ENCODE measurements at places on chromosomes 16 and 17. TPM values are rescaled to one million over a fixed set of nuclear protein-coding genes. Genes with fewer than 3 reads are reported as not detected.

- peaks cover 10% of the 10 kb centered on the region for H3K36me3 ChIP-seq
- no peak overlapping the region for H3K4me3 ChIP-seq
- H3K4me1 ChIP-seq: no peaks in the 10 kb centered on the region
- no peak overlapping the region for H3K27ac ChIP-seq
- no peaks in the 10 kb centered on the region for H3K27me3 ChIP-seq
- DNase-seq: no peak
These were observed 46.6 kb downstream of the MSI2 start for GRCh38 chr17:57302690-57303465.

The CD300LB gene
- 3.7 TPM for total RNA-seq

The BLMH gene
- 26.8 TPM for total RNA-seq

DNA sequence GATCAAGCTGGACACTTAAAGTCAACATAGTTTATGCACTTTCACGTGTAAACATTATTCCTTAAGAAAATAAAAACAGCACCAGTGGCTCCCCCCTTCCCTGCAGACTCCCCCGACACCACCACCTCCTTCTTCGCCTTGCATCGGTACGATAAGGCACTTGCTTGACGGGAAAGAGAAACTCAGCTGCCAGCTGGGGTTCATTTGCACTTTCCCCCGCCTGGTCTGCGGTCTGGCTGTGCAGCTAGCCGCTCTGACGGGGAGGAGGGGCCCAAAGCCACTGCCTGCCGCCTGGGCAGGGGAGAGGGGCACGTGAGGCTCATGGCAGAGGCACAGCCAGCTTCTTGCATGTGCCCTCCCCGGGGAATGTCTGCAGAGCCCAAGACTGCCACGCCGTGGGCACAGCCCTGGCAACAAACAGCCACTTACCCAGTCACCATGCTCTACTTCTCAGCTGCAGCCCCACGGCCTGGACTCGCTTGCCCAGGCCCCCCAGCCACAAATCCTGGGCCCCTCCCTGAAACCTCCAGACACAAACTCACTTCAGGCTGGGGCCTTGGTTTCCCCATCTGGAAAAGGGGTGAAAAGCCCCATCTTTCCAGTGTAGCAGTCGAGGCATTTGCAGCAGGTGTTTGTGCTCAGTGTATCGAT, 16.5 kb upstream of the PRM1 start:
- H3K4me1 ChIP-seq: peaks cover 8% of the 10 kb centered on the region
- peak; percentile 50 for DNase-seq
- no peak overlapping the region for H3K27ac ChIP-seq
- peak overlapping the region; percentile 49 for H3K4me3 ChIP-seq
- H3K36me3 ChIP-seq: no peaks in the 10 kb centered on the region

DNA sequence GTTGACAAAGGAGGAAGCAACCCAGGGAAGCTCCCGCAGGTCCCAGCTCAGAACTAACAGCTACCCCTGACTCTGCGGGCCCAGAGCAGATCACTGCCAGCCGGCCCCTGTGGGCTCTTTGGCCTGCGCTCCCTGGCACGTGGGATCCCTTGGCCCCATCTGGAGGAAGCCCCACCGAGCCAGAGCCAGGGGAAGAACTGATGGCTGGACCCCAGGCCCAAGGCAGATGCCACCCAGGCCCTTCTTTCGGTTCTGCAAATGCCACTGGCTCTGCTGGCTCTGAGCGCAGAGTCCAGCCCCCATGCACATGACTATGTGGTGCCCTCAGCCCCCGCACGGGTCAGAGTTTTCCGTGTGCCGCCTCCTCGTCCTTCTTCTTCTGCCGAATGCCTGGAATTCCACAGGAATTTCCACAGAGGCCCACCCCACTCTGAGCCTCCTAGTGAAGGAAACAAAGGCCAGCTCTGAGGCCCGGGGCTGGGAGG, 35.8 kb upstream of the SNN start:
- no peak overlapping the region for H3K4me3 ChIP-seq
- no peak for DNase-seq
- no peaks in the 10 kb centered on the region for H3K36me3 ChIP-seq
- no peaks in the 10 kb centered on the region for H3K27me3 ChIP-seq
- H3K4me1 ChIP-seq: no peaks in the 10 kb centered on the region

The CIAO2B gene
- total RNA-seq: 58.5 TPM

The CNTNAP4 gene
- not detected for total RNA-seq

The SDR42E2 gene
- total RNA-seq: 0.95 TPM

The LRRC36 gene
- total RNA-seq: 0.56 TPM

The CHCT1 gene
- total RNA-seq: not detected

DNA sequence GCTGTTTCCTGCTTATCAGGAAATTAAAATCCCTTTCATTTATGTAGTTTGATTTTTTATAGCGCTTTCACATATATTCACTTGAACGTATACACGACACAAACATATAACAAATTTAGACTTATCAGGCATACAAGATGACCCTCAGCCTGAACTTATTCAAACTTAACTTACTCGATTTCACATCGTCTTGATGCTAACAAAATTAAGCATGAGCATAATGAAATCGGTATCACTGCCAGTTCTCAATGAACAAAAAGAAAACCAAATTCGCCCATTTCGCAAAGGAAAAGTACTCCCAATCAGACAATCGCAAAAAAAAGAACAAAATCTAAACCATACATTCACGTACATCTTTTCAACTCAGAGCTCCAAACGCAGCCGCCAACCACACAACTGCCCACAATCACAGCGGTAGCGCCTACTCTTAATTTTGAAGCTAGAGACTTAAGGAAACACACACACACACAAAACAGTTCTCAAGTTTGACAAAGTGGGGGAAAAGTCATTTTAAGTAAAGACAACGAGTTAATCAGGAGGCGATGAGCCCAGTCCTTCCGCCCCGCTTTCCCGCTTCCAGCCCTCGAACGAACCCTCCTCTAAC, 1.1 kb downstream of the GJC1 start:
- H3K4me3 ChIP-seq: peak overlapping the region; percentile 12
- H3K27ac ChIP-seq: no peak overlapping the region
- peaks cover 5% of the 10 kb centered on the region for H3K4me1 ChIP-seq
- no peaks in the 10 kb centered on the region for H3K36me3 ChIP-seq
- peaks cover 28% of the 10 kb centered on the region for H3K27me3 ChIP-seq

GRCh38 chr16:88382491-88383400, at the start of gene ZNF469:
TSS of gene ZNF469 (plus strand) at chr16:88382959. CDS start at chr16:88427471, 44,512 bp downstream.
- no peak within 1 kb of the TSS for H3K4me3 ChIP-seq
- DNase-seq: no peak
- no peaks in the 10 kb centered on the region for H3K4me1 ChIP-seq
- peaks cover 3% of the 10 kb centered on the region for H3K27me3 ChIP-seq

The TMEM114 gene
- not detected for total RNA-seq

GRCh38 chr17:39868554-39868942, 546 bp downstream of the ZPBP2 start:
- peak overlapping the region; percentile 99 for H3K27ac ChIP-seq
- no peaks in the 10 kb centered on the region for H3K36me3 ChIP-seq
- H3K4me3 ChIP-seq: no peak overlapping the region
- H3K4me1 ChIP-seq: peaks cover 26% of the 10 kb centered on the region

- H3K36me3 ChIP-seq: no peaks in the 10 kb centered on the region
- DNase-seq: no peak
- no peaks in the 10 kb centered on the region for H3K27me3 ChIP-seq
- H3K27ac ChIP-seq: no peak overlapping the region
- H3K4me3 ChIP-seq: no peak overlapping the region
These were observed 198.4 kb downstream of the SHISA9 start for GRCh38 chr16:13099822-13100221.

The FAM83G gene
- total RNA-seq: 3.9 TPM

The ASPA gene
- not detected for total RNA-seq

GRCh38 chr17:48228720-48229119, 121.2 kb downstream of the SNX11 start:
- H3K27me3 ChIP-seq: no peaks in the 10 kb centered on the region
- peaks cover 8% of the 10 kb centered on the region for H3K4me1 ChIP-seq
- DNase-seq: no peak
- H3K36me3 ChIP-seq: peaks cover 4% of the 10 kb centered on the region
- no peak overlapping the region for H3K4me3 ChIP-seq

DNA sequence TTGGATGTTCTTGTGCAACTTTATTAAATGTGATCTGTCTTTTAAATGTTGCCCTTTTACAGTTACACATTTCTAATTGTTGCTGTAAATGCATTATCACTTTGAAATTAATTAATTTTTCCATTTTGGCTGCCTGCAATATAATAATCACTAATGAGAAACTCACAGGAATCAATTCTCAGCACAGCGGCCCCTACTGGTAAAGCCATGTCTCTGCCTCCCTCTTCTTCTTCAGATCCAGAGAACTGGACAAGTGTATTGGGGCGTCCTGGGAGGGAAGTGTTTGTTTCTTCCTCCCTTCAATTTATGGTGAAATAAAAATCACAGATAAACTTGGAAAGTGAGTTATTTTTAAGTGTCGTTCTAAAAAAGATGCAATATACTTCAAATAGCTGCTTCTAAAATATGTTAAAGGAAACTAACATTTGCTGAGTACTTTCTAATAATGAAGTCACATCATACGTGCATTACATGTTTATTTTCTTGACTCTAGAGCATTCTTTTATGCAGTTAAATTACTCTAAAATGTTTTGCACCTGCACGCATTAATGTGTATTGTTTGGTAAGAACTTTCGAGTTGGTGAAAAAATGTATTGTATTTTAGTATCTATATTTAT, 338.0 kb downstream of the WWOX start:
- H3K27ac ChIP-seq: no peak overlapping the region
- H3K36me3 ChIP-seq: no peaks in the 10 kb centered on the region
- no peaks in the 10 kb centered on the region for H3K4me1 ChIP-seq
- no peak overlapping the region for H3K4me3 ChIP-seq

GRCh38 chr17:68089881-68090280, 54.3 kb downstream of the KPNA2 start:
- no peak overlapping the region for H3K4me3 ChIP-seq
- H3K27ac ChIP-seq: no peak overlapping the region
- no peaks in the 10 kb centered on the region for H3K36me3 ChIP-seq
- no peaks in the 10 kb centered on the region for H3K27me3 ChIP-seq
- no peak for DNase-seq

The CAMKK1 gene
- 4.8 TPM for total RNA-seq

GRCh38 chr16:50737420-50737959, 4.4 kb upstream of the CYLD start:
- H3K27me3 ChIP-seq: no peaks in the 10 kb centered on the region
- DNase-seq: no peak
- peaks cover 7% of the 10 kb centered on the region for H3K4me1 ChIP-seq
- no peaks in the 10 kb centered on the region for H3K36me3 ChIP-seq

DNA sequence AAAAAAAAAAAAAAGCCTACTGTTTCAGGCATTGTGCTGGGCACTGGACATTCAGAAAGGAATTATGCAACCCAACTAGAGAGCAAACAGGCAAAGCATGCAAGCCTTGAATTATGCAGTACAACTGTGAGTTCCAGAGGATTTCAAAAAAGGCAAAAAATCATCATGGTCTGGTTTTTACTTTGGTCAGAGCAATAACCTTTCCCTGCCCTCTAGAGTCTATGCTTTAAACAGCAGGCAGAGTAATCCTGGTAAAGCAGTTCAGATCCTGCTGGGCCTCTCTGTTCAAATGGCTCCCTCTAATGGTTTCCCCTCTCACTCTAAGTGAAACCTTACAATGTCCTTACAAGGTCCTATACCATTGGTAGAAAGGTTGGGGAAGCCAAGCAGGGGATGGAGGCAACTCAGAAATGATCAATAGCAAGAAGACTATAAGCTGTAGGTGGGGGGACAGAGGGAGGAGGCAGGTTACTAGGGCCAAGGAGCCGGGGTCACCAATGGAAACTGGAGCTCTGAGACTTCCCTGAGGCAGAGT, 4.6 kb upstream of the TAF15 start:
- H3K27ac ChIP-seq: no peak overlapping the region
- H3K4me3 ChIP-seq: no peak overlapping the region
- H3K36me3 ChIP-seq: no peaks in the 10 kb centered on the region
- H3K27me3 ChIP-seq: no peaks in the 10 kb centered on the region

The CORO6 gene
- total RNA-seq: 1.7 TPM

The HAPSTR1 gene
- total RNA-seq: 65.9 TPM

The MGAT5B gene
- 0.56 TPM for total RNA-seq

DNA sequence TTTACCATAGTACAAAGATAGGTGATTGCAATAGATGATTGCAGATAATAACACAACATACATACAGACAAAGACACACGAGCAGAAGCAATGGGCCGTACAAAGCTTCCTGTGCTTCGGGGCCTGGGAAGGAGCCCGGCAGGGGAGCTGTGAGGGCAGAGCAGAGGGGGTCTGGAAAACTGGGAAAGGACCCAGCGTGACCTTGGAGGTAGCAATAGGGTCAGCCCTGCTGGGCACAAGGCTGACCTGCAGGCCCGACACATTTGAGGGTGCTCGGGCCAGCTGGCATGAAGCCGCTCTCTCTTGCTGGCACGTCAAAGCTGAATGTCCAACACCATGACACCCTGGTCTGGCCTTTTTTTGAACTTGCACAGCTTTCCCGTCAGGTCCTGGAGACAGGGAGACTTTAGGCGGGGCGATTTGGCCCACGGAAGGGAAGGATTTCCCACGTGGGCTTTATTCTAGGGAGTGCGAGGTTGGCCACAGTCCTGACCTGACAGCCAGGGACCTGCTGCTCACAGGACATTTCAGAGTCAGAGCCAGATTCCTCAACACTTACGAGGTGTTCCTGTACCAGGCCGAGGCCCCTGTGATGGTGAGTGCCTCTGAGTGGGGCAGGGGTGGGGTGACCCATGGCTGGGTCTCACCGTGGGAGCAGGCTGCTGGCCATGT, 83.2 kb downstream of the NTN1 start:
- H3K4me3 ChIP-seq: no peak overlapping the region
- DNase-seq: no peak
- H3K27me3 ChIP-seq: no peaks in the 10 kb centered on the region
- H3K27ac ChIP-seq: no peak overlapping the region
- H3K4me1 ChIP-seq: no peaks in the 10 kb centered on the region

The DOC2B gene
- 0.27 TPM for total RNA-seq

The PIMREG gene
- not detected for total RNA-seq

DNA sequence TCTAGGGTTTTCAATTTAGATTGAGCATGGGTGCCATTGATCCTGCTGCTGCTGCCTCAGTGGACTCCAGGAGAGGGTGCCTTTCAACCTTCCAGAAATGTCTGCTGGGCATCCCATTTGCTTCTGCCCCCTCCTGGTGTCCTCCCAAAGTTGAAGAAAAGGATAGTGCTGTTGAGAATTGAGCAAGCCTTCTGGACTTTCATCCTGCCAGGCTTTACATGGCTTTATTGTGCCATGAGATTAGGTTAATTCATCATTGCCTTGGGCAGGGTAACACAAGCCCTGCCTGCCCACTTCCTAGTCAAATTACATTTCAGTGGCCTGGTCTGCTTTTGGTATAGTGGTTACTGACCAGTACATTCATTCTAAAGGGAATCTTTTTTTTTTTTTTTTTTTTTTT, 17.9 kb upstream of the TANGO6 start:
- DNase-seq: no peak
- H3K4me1 ChIP-seq: no peaks in the 10 kb centered on the region
- H3K36me3 ChIP-seq: no peaks in the 10 kb centered on the region

- peaks cover 24% of the 10 kb centered on the region for H3K4me1 ChIP-seq
- no peak overlapping the region for H3K27ac ChIP-seq
- DNase-seq: no peak
- no peak overlapping the region for H3K4me3 ChIP-seq
- H3K36me3 ChIP-seq: no peaks in the 10 kb centered on the region
- H3K27me3 ChIP-seq: no peaks in the 10 kb centered on the region
These were observed 178.5 kb upstream of the TBX2 start for GRCh38 chr17:61221181-61221580.
